Activated naive CD4-positive, alpha-beta T cell (primary cell): ENCODE measurements at places on chromosomes 6 and 20.

GRCh38 chr20:11379257-11380011, 538.3 kb upstream of the BTBD3 start:
- no peak for DNase-seq

GRCh38 chr6:35737413-35738211, 780 bp downstream of the ARMC12 start:
- no peak for DNase-seq

DNA sequence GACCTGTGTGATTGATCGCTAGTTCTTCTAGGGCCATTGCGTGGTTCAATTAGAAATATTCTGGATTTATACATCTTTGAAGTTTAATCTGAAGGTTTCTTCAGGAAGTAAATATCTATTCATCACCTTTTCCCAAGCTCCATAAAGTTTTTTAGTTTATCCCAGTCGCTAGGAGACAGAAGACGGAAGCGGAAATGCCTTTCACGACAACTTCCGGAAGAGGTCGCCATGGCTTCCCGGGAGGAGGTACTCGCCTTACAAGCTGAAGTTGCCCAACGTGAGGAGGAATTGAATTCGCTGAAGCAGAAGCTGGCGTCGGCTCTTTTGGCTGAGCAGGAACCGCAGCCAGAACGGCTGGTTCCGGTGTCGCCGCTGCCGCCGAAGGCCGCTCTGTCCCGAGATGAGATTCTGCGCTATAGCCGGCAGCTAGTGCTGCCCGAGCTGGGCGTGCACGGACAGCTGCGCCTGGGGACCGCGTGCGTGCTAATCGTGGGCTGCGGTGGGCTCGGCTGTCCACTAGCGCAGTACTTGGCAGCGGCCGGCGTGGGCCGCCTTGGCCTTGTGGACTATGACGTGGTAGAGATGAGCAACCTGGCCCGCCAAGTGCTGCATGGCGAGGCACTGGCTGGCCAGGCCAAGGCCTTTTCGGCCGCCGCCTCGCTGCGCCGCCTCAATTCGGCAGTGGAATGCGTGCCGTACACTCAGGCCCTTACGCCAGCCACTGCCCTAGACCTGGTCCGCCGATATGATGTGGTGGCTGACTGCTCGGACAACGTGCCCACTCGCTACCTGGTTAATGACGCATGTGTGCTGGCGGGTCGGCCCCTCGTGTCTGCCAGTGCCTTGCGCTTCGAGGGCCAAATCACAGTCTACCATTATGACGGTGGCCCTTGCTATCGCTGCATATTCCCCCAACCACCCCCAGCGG, at the start of gene MOCS3:
TSS of gene MOCS3 (plus strand) at position 204 of the 928 bp plus-strand sequence. CDS start at position 229, 25 bp downstream.
- DNase-seq: peak; percentile 80

DNA sequence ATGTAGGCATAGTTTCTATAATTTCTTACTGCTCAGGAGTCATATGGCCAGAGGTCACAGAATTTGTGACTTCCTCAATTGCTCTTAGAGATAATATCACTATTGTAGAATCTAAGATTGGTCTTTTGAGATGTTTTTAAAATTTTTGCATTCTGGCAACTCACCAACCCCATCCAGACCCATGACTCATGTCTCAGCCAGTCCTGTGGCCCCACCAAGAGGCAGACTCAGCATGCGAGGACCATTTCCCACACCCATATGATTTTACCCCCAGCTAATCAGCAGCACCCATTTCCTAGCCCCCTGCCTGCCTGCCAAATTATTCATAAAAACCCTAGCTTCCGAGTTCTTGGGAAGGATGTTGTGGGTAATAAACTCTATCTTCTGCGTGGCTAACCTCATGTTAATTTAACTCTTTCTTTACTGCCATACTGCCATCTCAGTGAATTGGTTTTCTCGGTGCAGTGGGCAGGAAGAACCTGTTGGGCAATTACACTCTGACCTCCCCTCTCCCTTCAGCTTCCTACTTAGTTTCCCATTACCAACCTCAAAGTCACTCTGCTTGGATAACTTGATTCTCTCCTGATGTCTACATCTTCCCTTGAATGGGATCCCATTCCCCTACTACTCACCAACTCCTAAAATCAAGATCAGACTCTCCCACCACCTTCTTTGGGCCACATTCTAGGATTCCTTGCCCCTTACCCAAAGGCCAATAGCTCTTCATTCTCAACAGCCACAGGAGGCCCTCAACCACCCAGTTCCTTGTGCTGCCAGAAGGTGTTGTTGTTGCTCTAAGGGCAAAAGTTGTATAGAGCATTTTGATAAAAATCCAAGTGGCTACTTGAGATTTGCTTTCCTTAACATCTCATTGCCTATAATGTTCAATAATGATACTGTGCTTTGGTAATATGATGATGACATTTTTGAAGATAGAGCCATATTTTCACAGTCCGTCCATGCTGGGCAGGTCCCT, 16.2 kb upstream of the IYD start:
- DNase-seq: no peak

- no peak for DNase-seq
Measured at GRCh38 chr6:43076464-43077332, 584 bp downstream of the PTK7 start.

DNA sequence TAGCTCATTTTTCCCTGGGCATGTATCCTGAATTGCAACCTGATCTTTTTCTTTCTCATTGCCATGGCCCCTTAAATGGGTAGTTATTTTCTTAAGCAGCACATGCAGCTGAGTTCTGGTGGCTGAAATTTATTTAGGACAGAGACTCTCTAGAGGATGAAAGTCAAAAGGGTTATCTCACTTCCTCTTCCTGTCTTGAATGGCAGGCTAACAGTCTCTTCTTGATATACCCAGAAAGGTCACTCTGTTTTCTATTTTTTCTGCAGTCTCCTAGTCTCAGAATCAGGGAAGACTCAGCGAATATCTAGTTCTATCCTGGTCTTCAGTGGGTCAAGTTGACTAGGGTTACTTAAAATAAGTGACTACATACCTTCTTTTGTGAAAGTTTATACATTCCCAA, 243.3 kb downstream of the EPHA7 start:
- no peak for DNase-seq

DNA sequence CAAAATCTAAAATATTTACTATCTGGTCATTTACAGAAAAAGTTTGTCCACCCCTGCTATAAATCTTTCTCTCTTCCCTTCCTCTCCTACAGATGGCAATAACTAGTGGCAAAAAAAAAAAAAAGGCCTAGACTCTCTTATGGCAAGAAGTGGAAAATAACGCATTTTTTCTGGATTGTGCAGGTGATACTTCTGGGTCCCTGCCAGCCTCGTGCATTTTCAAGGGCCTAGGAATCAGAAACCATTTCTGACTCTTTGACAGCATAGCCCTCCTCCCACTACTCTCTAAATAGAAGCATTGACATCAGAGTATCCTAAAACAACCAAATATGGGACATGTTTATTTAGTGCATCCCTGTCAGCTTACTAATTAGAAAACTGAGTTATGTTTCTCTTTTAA, 251.0 kb downstream of the KHDC1L start:
- DNase-seq: no peak

GRCh38 chr6:105644073-105644489, 241.2 kb upstream of the PREP start:
- no peak for DNase-seq

- DNase-seq: no peak
Measured at GRCh38 chr6:44339763-44340625, 2.5 kb upstream of the SPATS1 start.

GRCh38 chr6:89680551-89680950, 42.0 kb upstream of the LYRM2 start:
- DNase-seq: no peak

- no peak for DNase-seq
Measured at GRCh38 chr20:50911716-50912115, 19.5 kb downstream of the ADNP start.
